ENCODE measurements at places on chromosomes 12 and 14. TPM values are rescaled to one million over a fixed set of nuclear protein-coding genes. Genes with fewer than 3 reads are reported as not detected.
A peak's percentile ranks its signal among the peaks of the same experiment; 100 is the strongest.

GRCh38 chr14:65170318-65170717 lies 68.0 kb upstream of the MAX start:
- no peak overlapping the region for H3K27ac ChIP-seq
- no peaks in the 10 kb centered on the region for H3K27me3 ChIP-seq
- DNase-seq: no peak
- H3K4me3 ChIP-seq: peak overlapping the region; percentile 47
- H3K4me1 ChIP-seq: peaks cover 7% of the 10 kb centered on the region

DNA sequence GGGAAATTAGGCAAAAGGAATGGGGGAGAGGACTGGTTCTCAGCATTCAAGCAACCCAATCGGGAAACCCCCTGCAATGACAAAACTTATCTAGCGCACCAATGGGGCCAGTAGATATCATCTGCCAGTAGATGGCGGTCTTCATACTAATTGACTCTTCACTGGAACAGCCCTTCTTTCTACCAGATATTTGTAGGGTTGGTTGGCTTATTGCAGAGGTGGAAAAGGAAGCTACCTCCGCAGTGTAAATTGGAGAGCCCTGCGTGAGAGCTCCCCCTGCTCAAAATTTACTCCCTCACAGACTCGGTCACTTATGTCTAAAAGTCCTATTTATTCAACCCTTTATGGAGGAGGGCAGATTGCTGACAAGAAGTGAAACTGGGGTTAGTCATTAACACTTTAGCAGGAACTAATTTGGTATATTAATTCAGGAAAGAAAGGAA lies 166.1 kb upstream of the CCND2 start:
- no peaks in the 10 kb centered on the region for H3K27me3 ChIP-seq
- no peaks in the 10 kb centered on the region for H3K4me1 ChIP-seq
- H3K27ac ChIP-seq: no peak overlapping the region

Gene TAS2R50
- not detected for total RNA-seq

DNA sequence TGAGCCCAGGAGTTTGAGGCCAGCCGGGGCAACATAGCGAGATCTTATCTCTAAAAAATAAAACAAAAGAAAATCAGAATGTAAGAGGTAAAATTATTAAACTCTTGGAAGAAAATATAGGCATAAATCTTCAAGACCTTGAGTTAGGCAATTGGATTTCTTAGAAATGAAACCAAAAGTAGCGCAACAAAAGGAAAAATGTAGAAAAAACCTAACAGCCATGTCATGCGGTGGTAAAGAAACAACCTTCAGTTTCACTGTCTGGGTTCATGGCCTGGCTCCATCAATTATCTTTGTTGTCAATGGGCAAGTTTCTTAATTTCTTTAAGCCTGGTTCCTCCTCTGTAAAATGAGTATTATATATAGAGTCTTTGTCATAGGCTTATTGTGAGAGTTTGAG lies 5.6 kb upstream of the GCH1 start:
- H3K4me1 ChIP-seq: no peaks in the 10 kb centered on the region
- no peak overlapping the region for H3K27ac ChIP-seq
- no peak overlapping the region for H3K4me3 ChIP-seq

Gene FLVCR2
- total RNA-seq: 3.4 TPM

DNA sequence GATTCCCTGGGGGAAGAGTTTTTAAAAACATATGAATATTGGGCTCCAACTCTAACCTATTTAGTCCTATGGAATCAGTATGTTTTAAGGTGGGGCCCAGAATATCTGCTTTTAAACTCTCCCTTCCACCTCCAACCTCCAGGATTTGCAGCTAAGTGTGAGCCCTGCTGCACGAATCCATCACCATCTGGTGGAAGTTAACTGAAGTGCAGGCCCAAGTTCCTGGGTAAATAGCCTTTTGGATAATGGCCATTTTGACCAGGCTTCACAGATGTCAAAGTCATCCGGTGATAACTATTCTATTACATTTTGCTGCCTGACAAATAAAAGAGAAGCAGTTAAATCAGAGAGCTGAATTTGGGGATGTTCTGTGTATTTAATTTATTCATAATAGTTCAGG lies 58.1 kb upstream of the RMST start:
- no peaks in the 10 kb centered on the region for H3K27me3 ChIP-seq
- no peak overlapping the region for H3K4me3 ChIP-seq
- H3K36me3 ChIP-seq: no peaks in the 10 kb centered on the region
- H3K4me1 ChIP-seq: no peaks in the 10 kb centered on the region
- DNase-seq: no peak
- H3K27ac ChIP-seq: no peak overlapping the region

Gene SERPINA10
- total RNA-seq: not detected

Gene GDF3
- not detected for total RNA-seq

Gene NID2
- total RNA-seq: 12.2 TPM

DNA sequence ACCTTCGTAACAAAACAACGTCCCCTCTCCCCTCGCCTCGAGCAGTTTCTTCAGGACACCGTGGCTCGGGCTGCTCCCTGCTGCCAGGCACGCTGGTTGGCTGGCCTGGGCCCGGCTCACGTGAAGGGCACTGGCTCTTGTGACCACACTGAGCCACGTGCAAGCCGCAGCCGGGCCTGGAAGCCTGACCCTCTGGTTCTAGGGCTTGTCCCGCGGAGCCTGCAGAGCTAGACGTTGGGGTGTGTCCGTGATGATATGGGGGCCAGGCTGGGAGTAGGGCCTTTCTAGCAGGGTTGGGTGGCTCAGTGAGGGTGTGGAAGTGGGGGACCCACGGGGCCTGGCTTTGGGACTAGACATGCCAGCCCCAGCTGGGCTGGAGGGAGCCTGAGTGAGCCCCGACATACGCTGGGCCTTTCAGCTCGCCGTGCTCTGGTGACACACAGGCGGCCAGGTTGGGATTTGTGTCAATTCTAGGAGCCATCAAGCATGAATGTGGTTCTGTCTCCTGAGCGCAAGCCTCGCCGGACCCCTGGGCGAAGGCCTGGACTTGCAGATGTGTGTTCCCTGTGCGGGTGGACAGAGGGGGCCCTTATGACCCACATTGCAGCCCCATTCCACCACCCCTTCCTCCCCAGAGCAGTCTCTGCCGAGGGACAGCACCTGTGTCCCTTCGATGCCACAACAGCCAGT lies 13.6 kb upstream of the AMN start:
- H3K27ac ChIP-seq: no peak overlapping the region
- H3K4me1 ChIP-seq: no peaks in the 10 kb centered on the region
- DNase-seq: no peak
- H3K27me3 ChIP-seq: no peaks in the 10 kb centered on the region
- H3K36me3 ChIP-seq: peaks cover 10% of the 10 kb centered on the region

DNA sequence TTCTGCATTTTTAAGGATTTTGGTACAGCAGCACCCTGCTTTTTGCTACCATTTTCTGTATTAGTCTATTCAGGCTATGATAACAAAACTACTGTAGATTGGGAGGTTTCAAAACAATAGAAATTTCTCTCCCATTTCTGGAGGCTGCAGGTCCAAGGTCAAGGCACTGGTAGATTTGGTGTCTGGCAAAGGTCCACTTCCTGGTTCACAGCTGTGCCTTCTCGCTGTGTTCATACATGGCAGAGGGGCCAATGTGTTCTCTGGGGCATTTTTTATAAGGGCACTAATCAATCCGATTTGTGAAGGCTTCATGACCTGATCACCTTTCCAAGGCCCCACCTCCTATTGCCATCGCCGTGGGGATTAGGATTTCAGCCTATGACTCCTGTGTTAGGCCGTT lies 268.1 kb upstream of the RTL1 start:
- H3K4me1 ChIP-seq: no peaks in the 10 kb centered on the region
- no peak overlapping the region for H3K4me3 ChIP-seq
- no peaks in the 10 kb centered on the region for H3K27me3 ChIP-seq
- H3K36me3 ChIP-seq: no peaks in the 10 kb centered on the region

DNA sequence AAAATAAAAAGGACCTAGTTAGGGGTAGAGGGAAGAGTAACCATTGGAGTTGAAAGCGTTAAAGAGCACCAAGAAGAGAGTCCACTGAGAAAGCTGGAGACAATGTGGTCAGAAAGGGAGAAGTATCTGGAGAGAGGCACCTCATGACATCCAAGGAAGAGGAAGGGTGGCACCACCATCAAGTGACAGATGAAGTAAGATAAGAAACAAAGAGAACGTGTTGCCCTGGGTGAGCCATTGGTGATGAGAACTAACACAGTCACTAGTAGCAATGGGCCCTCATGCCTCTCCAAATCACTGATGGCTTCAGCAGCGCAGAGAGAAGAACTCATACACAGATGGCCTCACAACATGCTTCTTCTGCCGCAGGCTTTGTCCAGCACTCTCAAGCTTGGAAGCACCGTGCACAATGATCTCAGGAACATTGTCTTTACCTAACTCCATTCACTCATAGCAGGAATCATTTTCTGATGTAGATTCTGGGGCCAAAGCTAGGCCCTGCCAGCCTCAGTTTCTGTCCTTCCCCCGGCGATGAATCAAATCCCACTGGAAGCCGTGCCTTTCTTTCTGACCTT lies 252.9 kb downstream of the DPF3 start:
- peaks cover 4% of the 10 kb centered on the region for H3K4me1 ChIP-seq
- H3K27me3 ChIP-seq: no peaks in the 10 kb centered on the region
- no peak overlapping the region for H3K27ac ChIP-seq

GRCh38 chr12:20624718-20625117 lies 70.4 kb upstream of the SLCO1C1 start:
- DNase-seq: no peak
- H3K4me3 ChIP-seq: no peak overlapping the region
- no peaks in the 10 kb centered on the region for H3K36me3 ChIP-seq
- no peak overlapping the region for H3K27ac ChIP-seq
- H3K4me1 ChIP-seq: no peaks in the 10 kb centered on the region
- H3K27me3 ChIP-seq: no peaks in the 10 kb centered on the region

Gene KITLG
- 13.2 TPM for total RNA-seq

DNA sequence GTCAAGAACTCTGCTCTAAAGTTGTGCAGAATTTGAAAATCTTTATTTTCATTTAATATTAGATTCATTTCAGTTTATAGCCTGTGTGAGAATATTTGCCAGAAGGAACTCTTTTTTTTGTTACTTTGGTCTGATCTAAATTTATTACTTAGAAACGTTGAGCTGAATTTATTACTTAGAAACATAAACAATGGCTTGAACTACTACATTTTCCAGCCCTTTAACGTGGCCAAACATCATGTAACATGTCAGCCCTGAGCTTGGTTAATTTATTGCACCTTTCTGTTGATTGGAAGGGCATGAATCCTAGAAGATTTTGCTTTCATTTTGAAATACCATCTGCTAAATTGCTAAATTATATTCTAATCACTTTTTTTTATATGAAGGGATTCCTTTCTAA lies 241.4 kb downstream of the TMEM117 start:
- no peak for DNase-seq
- no peak overlapping the region for H3K27ac ChIP-seq
- H3K27me3 ChIP-seq: no peaks in the 10 kb centered on the region

Gene C1QL4
- not detected for total RNA-seq

DNA sequence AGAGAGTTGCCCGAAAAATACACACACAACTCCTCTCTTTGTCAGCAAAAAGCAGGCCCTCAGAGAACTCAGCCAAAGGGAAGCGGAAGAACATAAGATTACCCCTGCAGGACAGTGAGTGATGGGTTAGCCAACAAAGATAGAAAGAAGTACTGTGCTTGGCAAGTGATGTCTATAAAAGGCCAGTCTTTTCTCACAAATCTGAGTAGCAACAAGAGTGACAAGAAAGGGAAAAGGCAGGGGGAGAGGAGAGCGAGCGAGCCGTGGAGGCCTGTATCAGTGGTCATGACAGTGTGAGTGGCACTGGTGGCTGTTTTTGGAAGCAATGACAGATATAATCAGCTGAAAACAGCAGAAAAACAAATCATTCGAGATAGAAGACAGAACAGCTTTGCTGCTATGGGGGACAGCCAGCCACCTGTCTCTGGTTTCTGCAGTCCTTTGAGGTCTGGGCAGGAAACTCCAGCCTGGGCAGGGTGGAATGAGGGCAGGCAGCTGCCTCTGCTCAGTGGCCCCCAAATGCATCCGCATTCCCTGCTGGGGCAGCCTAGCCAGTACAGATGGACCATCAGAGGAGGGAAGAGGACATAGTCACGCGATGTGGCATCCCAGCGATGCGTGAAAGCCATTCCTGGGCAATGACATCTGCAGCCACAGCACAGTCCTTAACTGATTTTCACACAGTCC lies 74.7 kb downstream of the TRIM9 start:
- H3K27ac ChIP-seq: no peak overlapping the region
- H3K4me1 ChIP-seq: no peaks in the 10 kb centered on the region
- H3K4me3 ChIP-seq: no peak overlapping the region
- DNase-seq: no peak

GRCh38 chr12:92058664-92059063 lies 87.0 kb downstream of the BTG1 start:
- H3K4me3 ChIP-seq: no peak overlapping the region
- peaks cover 12% of the 10 kb centered on the region for H3K4me1 ChIP-seq
- no peak overlapping the region for H3K27ac ChIP-seq
- H3K36me3 ChIP-seq: no peaks in the 10 kb centered on the region
- no peak for DNase-seq

- H3K4me1 ChIP-seq: no peaks in the 10 kb centered on the region
- no peak overlapping the region for H3K4me3 ChIP-seq
- DNase-seq: no peak
- no peak overlapping the region for H3K27ac ChIP-seq
Observed at GRCh38 chr14:67569011-67569650, 30.9 kb downstream of the PIGH start.

- DNase-seq: no peak
- H3K4me1 ChIP-seq: no peaks in the 10 kb centered on the region
- no peaks in the 10 kb centered on the region for H3K36me3 ChIP-seq
- H3K27me3 ChIP-seq: no peaks in the 10 kb centered on the region
Observed at GRCh38 chr12:8989413-8989812, at the start of gene KLRG1. Gene KLRG1 (plus strand): TSS chr12:8989546. CDS start chr12:8989636, 90 bp downstream.

DNA sequence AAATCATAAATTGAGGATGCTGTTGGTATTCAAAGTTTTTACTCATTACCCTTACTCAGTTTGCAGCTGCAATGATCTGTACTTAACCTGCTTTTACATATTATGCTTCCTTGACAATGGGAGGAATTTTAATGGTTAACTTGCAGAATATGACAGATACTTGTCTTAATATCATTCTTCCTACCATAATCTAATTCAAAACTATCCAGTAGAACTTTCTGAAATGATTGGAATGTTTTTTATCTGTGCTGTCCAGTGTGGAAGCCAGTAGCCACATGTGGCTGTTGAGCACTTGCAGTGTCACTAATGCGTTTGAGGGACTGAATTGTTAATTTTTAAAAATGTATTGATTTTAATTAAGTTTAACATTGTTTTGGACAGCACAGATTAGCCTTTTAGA lies 23.5 kb downstream of the FGFR1OP2 start:
- H3K4me1 ChIP-seq: no peaks in the 10 kb centered on the region
- no peaks in the 10 kb centered on the region for H3K27me3 ChIP-seq
- peaks cover 34% of the 10 kb centered on the region for H3K36me3 ChIP-seq
- H3K4me3 ChIP-seq: no peak overlapping the region
- DNase-seq: no peak
- no peak overlapping the region for H3K27ac ChIP-seq

DNA sequence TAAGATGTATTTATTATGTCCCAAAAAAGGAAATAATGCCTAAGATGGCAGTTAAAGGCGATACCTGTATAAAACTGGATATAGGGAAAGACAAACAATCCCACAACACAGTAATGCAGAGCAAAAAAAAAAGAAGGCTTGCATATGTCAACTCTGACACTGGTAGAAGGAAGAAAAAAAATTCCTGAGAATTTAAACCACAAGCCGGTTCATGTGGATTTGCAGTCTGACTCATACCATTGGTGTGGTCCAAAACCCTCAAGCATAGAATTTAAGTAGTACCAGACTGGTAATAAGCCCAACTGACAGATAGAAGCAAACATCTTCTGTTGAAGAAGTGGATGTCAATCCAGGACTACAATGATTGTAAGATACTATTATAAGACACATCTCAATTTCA lies 7.2 kb downstream of the DNAI7 start:
- H3K27ac ChIP-seq: no peak overlapping the region
- no peaks in the 10 kb centered on the region for H3K36me3 ChIP-seq
- H3K4me1 ChIP-seq: no peaks in the 10 kb centered on the region

Gene CLEC12A
- total RNA-seq: not detected
